ENCODE measurements at places on chromosomes 5 and 9.

GRCh38 chr9:82880336-82881050 is 182.4 kb downstream of the RASEF start:
- no peak for DNase-seq

GRCh38 chr5:163888366-163888765 is 382.9 kb downstream of the MAT2B start:
- no peak for DNase-seq

DNA sequence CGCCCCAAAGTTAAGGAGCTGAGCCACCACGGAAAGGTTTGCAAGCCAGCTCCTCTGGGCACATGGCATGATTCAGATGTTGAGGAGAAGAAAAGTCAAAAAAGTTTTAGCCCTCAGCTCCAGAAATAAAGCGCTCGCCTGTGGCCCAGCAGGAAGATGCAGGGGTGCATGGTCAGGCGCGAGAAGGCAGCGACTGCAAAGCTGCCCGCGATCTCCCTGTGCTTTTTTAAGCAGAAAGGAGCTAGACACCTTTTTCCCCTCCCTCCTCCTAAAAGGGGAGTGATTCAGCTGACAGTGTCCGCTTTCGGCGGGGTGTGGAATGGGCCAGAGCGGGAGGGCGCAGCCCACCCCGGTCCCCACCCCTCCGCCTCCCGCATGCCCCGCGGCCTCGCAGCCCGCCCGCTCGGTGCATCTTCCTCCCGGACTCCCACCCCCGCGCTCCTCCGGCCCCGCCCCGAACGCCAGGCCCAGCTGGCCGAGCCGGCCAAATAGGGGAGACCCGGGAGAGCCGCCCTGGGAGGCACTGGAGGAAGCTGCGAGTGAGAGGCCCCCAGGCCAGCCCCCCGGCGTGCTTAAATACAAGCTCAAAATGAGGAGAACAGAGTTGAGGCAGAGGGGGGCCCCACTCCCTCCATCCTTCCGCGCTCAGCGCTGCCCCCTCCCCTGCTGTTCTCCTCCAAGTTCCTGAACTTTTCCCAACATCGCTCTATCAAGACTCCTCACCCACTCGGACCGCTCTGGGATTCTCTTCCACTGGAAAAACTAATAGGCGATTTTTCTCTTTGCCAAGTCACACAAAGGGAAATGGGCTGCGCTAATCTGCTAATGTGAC is at the start of gene ADAMTS12:
Gene ADAMTS12 (minus strand): TSS at position 203 of the 832 bp plus-strand sequence. CDS start 134 bp downstream, at position 69.
- no peak for DNase-seq

- no peak for DNase-seq
Measured at GRCh38 chr5:96433066-96433447, at the start of gene PCSK1. PCSK1 (minus strand) TSS chr5:96433248; CDS start chr5:96433042, 206 bp downstream.

DNA sequence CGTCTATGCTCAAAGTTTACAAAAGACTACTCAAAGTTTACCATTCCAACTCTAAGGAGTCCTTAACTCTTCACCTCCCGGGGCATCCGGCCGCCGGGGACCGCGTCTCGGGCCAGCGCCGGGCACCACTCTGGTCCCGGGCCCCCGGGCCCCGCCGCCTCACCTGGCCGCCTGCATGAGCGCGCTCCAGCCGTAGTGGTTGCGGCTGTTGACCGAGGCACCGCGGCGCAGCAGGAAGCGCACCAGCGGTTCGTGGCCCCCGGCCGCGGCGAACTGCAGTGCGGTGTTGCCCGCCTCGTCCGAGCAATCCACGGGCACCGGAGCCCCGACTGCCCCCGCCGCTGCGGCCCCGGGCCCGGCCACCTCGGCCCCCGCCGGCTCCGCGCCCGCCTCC is 388 bp downstream of the ANKS6 start:
- DNase-seq = no peak

DNA sequence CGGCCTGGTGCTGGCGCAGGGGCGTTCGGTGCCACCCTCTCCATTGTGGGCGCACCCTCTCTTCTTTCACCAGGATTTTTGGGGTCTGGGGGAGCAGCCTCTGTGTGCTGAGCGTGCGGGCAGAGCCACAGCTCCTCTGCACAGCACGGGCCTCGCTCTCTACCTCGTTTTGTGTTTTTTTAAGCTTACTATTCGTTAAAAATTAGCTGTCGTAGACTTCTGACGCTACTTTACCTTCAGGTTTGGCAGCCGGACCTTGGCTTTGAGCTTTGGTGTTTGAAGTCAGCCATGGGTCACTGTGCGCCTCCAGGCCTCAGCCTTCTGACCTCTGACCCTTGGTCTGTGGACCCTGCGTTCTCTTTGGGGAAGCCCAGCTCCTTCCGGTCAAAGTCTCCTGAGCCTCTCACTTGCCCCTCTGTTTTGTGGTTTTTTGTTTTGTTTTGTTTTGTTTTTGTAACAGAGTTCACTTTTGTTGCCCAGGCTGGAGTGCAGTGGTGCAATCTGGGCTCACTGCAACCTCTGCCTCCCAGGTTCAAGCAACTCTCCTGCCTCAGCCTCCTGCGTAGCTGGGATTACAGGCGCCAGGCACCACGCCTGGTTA is 88.2 kb upstream of the CACNA1B start:
- no peak for DNase-seq

DNA sequence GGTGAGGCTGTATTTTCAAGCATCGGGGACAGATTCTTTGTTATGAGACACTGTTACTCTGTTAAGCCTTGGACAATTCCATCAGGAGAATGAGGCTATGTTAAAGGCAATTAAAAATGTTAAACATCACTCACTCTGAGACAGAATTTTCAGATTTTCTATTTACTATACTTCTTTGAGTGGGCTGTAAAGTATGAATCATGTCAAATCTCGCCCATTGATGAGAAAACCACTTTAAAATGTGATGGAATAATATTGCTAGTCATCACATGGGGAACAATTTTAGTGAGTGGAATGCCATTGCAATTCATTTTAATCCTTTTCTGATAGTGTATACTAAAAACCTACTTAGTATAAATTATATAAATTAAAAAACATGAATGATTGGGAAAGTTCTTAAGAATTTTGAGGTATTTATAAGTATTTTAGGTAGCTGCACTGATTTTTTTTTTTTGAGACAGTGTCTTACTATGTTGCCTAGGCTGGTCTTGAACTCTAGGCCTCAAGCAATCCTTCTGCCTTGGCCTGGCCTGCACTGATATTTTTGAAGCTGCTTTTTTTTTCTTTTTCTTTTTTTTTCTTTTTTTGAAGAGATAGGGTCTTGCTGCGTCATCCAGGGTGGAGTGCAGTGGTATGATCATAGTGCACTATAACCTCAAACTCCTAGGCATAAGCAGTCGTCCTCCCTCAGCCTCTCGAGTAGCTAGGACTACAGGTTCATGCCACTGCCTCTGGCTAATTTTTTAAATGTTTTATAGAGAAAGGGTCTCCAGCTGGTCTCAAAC is 73.2 kb downstream of the KIAA1958 start:
- no peak for DNase-seq

DNA sequence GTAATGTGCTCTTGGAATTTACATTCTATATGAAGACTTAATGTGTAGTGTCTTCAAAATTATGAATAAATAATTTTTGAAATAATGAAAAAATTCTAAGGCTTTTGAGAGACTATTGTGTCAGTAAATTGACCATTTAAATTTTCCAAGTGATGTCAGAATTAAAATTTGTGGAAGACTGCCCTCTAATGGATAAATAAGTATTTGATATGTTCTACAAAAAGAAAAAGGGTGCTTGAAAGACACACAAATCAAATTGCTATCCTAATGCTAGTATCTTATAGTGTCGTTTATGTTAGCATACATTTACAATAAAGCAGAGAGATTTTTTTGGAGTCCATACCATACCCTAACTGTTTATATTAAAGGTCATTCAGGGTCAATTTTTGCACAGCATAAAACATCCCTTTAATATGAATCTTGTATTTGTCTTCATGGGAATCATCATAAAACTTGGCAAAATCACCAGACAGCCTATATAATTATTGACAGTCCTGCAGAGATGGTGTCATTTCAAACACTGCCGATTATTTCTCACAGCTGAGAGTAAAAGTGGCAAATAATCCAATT is 120.8 kb upstream of the SLC27A6 start:
- no peak for DNase-seq

GRCh38 chr9:131960311-131960710 is 119.4 kb downstream of the MED27 start:
- no peak for DNase-seq

DNA sequence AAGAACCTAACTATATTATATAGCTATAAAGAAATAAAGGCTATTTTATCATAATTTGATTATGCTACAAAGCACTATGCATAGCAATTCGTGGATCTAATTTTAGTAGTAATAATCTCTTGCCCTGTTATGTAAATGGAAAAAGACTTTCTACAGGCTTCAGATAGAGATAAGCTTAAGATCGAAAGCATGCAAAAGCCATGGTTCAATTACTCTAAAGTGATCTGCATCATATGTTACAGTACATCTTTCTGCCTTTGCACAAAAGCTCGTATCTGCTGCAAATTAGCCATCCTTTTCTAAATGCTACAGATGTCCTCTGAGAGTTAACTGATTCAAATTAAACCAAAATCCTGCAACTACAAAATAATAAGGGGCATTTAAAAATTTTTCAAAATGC is 234.8 kb upstream of the TMEM161B start:
- no peak for DNase-seq

GRCh38 chr9:97744710-97745708 is 47.9 kb upstream of the XPA start:
- no peak for DNase-seq

- DNase-seq = no peak
Measured at GRCh38 chr9:125986966-125987365, 239.8 kb downstream of the PBX3 start.

GRCh38 chr5:79834754-79835714 is 145.4 kb downstream of the CMYA5 start:
- DNase-seq = no peak

- DNase-seq = no peak
Measured at GRCh38 chr9:131107760-131108159, 11.4 kb downstream of the AIF1L start.

- DNase-seq = no peak
Measured at GRCh38 chr9:84744195-84744594, 74.7 kb downstream of the NTRK2 start.

GRCh38 chr9:4748612-4749011 is 7.6 kb upstream of the AK3 start:
- no peak for DNase-seq

GRCh38 chr9:97985058-97985861 is 2.1 kb downstream of the ANP32B start:
- DNase-seq = peak; percentile 47

DNA sequence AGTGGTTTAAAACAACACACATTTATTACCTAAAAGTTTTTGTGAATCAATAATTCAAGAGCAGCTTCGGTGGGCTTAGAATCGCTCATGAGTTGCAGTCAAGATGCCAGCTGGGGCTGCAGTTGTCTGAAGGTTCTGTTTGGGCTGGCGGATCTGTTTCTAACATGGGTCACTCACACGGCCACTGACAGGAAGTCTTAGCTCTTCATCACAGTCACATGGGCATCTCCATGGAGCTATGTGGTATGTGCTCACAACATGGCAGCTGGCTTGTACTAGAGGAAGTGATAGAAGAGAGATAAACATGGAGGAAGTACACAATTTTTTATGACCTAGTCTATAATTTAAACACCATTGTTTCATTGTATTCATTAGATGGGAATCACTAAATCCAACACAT is 11.2 kb downstream of the KLHL9 start:
- no peak for DNase-seq

DNA sequence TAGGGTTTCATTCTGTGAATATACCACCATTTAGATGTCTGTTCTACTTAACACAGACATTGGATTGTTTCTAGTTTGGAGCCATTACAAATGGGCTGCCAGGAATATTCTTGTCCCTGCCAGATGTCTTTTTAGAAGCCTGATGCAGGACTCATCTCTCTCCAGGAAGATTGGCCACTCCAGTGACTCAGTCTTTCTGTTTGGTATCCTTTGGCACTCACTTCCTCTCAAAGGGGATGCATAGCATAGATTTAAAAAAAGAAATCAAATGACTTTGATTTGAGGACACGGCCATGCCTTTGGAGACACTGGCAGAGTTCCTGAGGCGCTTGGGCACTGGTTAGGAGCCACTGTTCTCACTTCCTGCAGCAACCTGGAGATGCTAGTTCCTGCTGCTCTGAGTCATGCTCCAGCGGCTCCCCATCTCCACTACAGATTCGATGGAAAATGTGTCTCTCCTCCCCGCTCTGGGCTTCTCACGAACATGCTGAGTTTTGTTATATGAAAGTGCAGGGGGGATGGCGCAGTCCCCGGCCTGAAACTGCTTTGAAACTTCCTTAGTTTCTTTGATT is 3.5 kb upstream of the ZNF366 start:
- peak; percentile 8 for DNase-seq

GRCh38 chr5:57828221-57828620 is 345.6 kb upstream of the ACTBL2 start:
- no peak for DNase-seq

DNA sequence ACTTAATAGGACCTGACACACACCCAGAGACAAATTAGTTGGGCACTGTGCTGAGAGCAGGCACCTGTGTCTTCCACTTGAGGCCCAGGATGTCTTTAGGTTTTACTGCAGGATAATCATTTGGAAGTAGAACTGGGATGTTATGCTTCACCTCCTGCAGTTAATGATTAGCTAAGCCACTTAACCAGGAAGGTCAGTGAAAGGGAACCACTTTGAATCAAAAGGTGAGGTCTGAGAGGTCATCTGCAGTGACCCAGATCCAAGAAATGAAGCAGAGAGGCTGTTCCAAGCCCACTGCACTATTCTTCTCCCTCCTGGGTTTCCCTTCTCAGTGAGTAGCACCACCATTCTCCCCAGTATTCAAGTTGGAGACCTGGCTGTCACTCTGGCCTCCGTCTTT is 110.5 kb downstream of the SNX18 start:
- DNase-seq = no peak

DNA sequence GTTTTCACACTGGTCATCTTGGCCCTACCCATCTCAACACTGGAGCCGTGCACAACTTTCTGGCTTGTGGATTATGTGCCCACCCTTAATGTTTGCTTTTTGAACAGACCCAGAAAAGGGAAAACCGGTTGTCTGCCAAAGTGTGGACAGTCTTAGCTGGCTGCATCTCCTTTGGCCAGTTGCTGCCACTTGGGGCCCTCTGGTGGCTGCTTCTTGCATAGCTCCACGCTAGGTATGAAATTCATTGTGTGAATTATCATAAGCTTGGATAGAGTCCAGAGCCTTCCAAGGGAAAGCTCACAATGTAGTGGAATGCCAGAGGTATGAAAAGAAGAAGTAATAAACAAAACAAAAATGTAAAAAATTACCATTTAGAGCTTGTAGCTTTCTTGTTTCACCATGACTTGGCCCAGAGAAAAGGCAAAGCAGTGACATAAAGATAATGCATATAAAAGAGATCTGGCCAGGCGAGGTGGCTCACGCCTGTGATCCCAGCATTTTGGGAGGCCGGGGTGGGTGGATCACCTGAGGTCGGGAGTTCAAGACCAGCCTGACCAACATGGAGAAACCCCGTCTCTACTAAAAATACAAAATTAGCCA is 12.5 kb upstream of the SLC36A3 start:
- peak; percentile 45 for DNase-seq
